ENCODE measurements at places on chromosomes 11 and 22. TPM values are rescaled to one million over a fixed set of nuclear protein-coding genes. Genes with fewer than 3 reads are reported as not detected.

GRCh38 chr11:14411818-14412217, 52.8 kb upstream of the RRAS2 start:
- peak; percentile 74 for DNase-seq

GRCh38 chr11:93857413-93858120, 7.1 kb upstream of the VSTM5 start:
- no peak for DNase-seq

DNA sequence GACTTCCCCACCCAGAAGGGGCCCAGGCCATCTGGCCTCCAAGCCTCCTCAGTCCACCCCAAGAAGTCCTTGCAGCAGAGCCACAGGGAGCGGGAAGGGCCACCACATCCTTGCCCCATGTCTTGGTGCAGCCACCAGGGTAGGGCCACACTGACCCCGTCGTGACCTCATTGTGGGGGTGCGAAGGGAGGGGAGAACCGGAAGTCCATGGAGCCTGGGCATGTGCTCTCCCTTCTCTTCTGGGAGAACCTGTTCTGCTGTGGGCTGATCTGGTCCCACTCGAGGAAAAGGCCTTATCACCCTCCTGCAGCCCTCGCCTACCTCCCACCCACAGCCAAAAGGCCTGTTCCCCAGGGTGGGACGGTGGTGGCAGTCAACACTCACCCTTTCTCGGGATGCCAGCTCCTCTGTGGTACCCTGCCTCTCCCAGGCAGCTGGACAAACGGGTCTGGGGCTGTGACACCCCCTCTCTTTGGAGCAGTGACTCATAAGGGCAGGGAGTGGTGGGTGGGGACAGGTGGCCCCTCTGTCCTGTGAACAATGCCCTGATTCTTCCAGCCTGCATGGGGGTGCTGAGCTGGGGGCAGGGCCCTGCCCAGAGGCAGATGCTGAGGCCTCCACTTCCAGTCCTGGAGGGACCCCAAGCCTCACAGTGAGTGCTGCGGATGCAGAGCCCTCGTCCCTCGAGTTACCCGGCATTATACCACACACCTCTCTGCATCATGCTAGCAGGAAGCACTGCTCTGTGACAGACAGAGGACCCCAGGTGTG, 14.6 kb upstream of the CTSD start:
- peak; percentile 61 for DNase-seq

DNA sequence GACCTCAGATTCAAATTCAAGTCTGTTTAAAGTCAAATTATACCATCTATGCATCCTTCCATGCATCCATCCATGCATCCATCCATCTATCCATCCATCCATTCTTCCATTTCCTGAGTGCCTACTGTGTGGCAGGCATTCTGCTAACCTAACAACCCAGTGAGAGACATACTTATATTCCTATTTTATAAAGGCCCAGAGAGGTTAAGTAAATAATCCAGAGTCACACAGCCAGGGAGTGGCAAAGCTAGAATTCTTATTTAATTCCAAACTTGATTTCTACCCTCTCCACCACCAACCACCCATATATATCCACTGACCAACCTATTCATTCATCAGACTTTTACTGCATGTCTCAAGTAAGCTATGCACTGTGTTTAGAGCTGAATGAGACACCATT, 53.8 kb downstream of the LRRC74B start:
- no peak for DNase-seq

The MRTFA gene
- total RNA-seq, result 19.6 TPM

DNA sequence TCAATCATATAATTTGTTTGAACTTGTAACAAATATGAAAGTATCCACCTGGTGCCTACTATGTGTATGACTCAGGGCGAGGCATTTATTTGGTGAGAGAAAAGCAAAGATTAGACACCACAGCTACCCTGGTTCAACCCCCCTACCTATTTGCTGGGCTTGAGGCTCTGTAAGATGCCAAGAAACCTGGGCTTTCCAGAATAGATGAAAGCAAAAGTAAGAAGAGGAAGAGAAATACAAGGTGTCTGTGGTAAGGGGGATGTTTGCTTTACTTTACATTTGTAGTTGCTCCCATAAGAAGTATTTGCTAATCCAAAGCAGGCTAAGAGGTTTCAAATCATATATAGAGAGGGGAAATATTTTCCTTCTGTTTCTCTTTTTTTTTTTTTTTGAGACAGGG, 61.7 kb downstream of the DDI1 start:
- no peak for DNase-seq

The FOLR1 gene
- total RNA-seq, result not detected

The OR8B4 gene
- total RNA-seq, result not detected

- no peak for DNase-seq
These were observed 11.5 kb downstream of the TRIM22 start for GRCh38 chr11:5701055-5701577.

- DNase-seq, result no peak
These were observed 12.9 kb downstream of the GAL3ST1 start for GRCh38 chr22:30561402-30562189.

The MS4A3 gene
- total RNA-seq, result not detected

The GAL3ST3 gene
- total RNA-seq, result not detected

The KLHL35 gene
- 0.81 TPM for total RNA-seq

DNA sequence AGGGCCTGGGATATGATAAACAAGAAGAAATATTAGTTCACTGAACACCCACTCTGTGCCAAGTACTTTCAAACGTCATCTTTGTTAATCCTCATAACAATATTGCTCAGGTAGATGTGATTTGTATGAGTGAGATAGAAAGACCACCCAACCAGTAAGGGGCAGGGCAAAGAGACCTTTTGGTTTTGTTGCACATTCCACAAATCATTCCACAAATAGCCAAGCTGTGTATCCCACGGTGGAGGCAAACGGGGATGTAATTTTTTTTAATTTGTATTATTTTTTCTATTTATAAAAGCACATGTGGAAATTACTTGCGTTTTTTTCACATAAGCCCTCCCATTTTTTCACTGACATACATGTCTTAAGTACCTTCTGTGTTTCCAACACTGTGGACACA, 29.0 kb downstream of the LAYN start:
- DNase-seq, result no peak

The TMEM126B gene
- 39.3 TPM for total RNA-seq

- no peak for DNase-seq
These were observed 59.1 kb downstream of the KCNC1 start for GRCh38 chr11:17793642-17794170.

- DNase-seq, result no peak
These were observed 6.4 kb upstream of the TTLL8 start for GRCh38 chr22:50064453-50064852.

DNA sequence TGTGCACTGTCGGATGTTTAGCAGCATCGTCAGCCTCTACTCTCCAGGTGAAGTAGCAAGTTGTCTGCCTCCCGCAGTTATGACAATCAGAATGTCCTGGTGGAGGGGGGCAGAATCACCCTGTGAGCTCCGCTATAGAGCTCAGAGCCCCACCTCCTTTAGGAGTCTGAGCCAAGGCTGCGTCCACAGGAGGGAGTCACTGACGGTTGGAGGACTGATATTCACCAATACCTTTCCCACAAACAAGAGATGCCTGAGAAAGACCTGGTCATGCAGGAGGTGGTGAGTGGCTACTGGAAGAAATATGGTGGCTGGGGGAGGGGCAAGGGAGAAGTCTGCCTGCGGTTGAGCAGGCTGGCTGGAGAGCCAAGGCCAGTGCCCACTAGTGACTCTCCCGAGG, 41.7 kb upstream of the ADA2 start:
- DNase-seq, result no peak

- DNase-seq, result no peak
These were observed 52.8 kb downstream of the CBL start for GRCh38 chr11:119258983-119259382.

- DNase-seq, result no peak
These were observed 22.3 kb downstream of the ARHGAP1 start for GRCh38 chr11:46677991-46678740.

The APLP2 gene
- total RNA-seq, result 276 TPM

The STX5 gene
- 30.7 TPM for total RNA-seq

The SLC22A12 gene
- total RNA-seq, result not detected

DNA sequence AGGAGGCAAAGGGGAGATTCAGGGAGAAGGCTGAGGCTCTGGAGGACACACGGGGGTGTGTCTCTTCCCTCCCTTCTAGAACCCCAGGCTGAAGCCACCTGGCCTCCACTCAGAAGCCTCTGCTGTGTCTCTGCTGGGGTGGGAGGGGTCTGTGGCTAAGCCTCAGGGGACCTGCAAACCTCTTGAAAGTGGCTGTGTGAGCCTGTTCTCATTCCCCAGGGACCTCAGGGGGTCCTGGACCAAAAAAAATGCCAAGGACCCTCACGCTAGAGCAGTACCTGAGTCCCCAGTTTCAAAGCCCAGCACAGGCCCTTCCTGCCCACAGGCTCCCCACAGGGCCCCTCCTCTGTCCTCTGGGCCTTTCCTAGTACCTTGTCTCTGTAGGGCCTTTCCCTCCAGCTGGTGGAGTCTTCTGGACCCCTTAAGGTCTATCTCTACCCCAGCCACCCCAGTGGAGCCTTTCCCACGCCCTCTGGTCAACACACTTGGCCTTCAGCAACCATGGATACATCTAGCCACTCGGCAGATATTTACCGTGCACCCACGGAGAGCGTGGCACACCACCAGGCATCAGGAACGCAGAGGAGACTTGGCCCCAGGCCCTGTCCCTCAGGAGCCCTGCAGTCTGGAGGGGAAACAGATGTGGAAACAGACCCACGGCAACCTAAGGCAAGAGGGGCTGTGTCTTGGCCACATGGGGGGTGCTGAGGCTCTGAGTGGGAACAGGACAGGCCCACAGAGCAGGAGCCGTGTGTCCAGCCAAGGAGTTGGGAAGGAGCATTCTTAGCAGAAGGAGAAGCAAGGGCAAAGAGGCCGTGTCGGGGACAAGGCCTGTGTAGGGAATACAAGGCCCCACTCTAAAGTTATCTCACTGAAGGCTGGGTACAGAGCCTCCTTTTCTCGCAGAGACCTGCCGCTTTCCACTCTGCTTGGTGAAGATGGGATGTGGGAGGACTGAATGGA, 18.5 kb downstream of the PLA2G6 start:
- peak; percentile 56 for DNase-seq

- DNase-seq, result no peak
These were observed 125.6 kb upstream of the PITPNB start for GRCh38 chr22:28044546-28045173.

DNA sequence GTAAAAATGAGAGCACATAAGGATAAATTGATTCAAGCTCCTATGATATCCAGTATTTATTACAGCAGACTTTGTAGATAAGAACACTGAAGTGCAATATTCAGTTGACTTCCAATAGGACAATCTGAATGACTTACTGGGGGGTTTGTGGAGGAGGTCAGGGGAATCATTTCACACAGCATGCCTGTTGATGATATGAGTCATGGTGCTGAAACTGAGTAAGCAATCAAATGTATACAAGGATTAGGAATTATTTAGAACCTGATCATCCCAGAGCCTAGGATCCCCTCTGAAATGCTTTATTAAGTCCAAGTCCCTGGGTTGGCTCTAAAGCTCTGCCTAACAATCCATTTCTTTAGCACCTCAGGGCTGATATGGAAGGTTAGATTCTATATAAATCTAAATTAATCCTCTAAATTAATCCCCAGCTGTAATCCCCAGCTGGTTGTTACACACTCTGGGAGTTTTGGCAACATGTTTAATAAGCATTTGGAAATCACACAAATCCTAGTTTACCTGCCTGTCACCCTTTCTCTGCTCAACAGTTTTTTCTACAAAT, 326.4 kb downstream of the GUCY1A2 start:
- no peak for DNase-seq

The GPHA2 gene
- 2.9 TPM for total RNA-seq

- no peak for DNase-seq
These were observed 27.2 kb downstream of the GVQW3 start for GRCh38 chr11:76408171-76408965.

DNA sequence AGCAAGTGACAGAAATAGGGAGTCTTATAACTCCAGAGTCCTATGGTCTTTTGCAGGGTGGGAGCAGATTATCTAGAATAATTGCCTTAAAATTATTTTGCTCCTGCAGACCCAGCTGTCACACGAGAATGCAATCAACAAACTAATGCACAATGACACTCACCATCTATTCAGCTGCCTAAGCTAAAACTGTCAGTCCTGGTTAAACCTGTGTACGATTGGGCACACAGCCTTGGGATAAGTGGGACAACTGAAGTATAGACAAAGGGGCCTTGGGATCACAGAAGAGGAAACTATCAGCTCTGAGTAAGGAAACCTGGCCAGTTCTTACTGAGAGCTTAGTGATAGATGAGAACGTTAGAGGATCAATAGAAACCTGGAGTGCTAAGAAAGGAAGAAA, 595.9 kb upstream of the KIRREL3 start:
- no peak for DNase-seq

The C11orf87 gene
- not detected for total RNA-seq

GRCh38 chr11:122229481-122230384, 113.7 kb upstream of the BLID start:
- DNase-seq, result no peak

- no peak for DNase-seq
These were observed 33.8 kb downstream of the SYT13 start for GRCh38 chr11:45252134-45252856.

- DNase-seq, result peak; percentile 62
These were observed 87.8 kb downstream of the FBXO7 start for GRCh38 chr22:32562401-32562800.

DNA sequence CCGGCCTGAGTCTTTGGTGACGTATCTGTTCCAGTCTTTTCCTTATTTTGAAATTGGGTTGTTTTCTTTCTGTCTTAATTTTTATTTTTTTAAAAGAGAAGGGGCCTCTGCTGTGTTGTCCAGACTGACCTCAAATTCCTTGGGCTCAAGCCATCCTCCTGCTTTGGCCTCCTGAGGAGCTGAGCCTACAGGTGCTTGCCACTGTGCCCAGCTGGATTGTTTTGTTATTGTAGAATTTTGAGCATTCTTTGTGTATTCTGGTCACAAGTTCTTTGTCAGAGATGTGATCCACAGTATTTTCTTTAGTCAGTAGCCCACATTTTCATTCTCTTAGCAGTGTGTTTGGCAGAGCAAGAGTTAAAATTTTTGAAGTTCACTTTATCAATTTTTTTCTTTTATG, 100.1 kb downstream of the ATXN10 start:
- no peak for DNase-seq

DNA sequence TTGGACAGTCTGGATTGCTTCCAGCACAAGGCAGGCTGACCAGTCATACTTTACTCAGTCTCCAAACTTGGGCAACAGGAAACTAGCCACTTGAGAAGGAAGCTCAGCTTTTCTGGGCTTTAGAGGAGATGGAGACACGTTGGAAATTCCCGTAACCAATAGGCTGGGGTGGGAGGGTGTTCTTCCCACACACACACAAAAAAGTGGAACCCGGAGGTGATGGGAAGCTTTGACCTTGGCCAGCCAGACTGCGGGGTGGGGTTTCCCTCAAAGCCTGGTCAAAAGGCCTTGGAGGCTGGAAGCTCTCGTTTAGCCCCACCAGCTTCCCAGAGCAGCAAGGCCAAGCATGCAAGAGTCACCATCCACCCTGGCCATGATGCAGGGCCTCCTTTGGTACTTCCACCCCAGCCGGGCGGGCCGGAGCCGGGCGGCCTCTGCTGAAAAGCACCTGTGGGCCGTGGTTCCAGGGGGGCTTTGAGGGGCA, 126.2 kb downstream of the BCR start:
- DNase-seq, result no peak

The OR10W1 gene
- not detected for total RNA-seq

DNA sequence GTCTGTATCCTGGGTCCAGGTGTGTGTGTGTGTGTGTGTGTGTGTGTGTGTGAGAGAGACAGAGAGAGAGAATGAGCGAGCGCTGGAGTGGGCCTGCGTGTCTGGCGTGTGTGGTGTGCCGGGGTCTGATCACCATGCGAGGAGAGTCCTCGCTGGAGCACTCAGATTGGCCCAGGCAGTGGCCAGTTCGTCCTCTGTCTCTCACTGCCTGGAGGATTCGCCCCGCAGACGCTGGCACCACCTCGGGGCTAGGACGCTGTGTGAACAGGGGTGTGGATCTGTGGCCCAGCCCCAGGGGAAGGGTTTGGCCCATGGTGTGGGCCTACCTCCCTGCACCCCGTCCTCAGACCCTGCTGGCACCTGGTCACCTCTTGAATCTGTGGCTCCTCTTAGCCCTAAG, 11.6 kb upstream of the CACNA1I start:
- DNase-seq, result no peak
